ENCODE measurements at places on chromosomes 11 and 22.

DNA sequence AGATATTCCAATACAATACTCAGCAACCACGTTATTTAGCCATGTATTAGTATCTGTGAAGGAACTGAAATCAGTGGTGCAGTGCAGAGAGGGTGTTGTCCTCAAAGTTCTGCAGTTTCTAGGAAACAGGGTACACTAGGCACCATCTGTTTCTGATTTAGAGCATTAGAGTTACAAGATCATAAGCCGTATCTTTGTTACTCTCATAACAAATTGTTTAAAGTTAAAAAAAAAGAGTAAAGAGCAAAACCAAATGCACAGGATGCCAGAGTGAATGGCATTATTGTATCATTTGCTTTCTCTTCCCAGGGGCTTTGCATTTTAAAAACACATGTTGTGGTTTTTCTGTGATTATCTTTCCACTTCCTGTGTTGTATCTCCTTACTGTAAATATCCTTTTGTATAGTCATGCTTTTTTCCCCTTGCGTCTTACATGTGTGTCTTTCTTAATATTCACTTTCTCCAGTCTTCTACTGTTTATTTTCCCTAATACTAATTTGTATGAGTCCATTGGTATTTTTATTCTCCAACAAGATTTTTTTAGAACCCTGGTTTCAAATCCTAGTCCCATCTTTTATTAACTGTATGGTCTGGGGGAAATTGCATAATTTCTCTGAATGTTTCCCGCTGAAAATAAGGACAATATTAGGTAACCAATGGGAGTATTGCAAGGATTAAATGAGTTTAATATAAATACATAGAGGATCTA is 15.2 kb upstream of the NUP160 start:
- DNase-seq, result peak; percentile 67

DNA sequence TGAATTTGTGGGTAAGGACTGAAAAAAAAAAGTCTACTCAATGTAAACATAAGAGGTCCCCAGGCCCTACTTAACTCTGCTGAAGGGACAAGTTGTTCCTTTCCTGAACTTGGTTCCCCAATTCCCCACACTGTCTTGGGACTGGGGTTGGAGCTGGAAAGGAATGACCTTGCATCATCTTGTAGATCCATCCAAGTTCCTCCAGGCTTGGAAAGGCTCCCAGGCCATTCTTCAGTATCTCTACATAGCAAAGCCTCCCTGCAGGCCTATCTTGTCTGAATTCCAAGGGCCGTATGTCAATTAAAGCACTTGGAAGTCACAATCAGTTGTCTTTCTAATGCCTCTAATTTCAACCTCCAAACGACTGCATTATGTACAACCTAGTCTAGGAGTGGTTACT is 361.2 kb downstream of the TMEM135 start:
- no peak for DNase-seq

DNA sequence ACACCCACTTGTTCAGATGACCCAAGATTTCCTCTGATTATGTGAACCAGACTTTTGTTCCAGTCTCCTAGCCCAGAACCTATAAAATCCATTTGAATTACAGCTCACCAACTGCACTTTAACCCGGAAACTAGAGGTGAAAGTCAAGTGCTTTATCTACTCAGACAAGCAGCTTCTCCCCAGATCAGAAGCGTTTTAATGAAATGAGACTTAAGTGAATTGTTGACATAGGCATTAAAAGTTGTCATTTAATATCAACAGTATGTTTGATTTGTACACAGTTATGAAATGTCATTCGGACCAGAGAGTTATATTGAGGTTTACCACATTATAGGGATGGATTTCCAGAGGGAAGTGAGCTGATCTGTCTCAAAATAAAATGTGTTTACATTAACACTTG is 52.0 kb downstream of the CADM1 start:
- no peak for DNase-seq

- no peak for DNase-seq
These were observed 35.0 kb upstream of the TPBGL start for GRCh38 chr11:75205564-75206020.

GRCh38 chr11:129061492-129062230 is 119.0 kb upstream of the TP53AIP1 start:
- DNase-seq, result no peak

DNA sequence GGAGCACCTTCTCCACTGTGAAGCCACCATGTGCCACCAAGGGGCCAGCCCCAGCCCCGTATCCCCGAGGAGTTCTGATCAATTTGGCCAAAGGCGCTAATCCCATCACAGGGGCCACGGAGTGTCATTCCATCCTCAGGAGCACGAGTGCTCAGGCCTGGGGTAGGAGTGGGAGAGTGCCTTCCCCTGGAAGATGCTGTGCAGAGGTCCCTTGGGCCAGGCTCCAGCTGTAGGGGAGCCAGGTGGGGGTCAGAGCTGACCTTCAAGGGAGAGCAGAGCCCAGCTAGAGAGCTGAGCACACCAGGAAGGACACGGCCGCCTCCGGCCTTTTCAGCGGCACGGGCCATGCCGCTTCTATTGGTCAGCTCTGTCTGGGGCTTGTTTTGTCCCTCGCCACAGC is 1459.9 kb downstream of the BRD1 start:
- DNase-seq, result no peak

DNA sequence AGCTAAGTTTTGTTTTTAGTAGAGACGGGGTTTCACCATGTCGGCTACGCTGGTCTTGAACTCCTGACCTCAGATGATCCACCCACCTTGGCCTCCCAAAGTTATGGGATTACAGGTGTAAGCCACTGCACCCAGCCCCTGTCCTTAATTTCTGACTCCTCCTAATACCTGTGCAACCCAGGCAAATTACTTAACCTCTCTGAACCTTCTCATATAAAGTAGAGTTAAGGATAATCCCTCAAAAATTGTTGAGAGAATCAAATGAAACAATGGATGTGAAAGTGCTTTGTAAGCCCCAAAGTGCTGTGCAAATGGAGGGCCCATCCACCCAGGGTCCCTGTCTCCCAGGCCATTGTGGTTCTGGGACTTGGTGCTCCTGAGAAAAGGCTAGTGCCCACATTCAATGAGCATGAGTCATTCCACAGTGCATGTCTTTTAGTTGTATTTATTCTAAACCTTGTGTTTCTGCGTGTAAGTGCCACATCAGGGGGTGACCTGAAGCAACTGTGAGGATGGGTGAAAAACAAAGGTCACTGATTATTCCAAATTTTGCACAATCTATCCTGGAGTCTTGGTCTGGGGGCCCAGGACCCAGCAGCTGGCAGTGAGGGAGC is 61.4 kb upstream of the PTPRJ start:
- no peak for DNase-seq

DNA sequence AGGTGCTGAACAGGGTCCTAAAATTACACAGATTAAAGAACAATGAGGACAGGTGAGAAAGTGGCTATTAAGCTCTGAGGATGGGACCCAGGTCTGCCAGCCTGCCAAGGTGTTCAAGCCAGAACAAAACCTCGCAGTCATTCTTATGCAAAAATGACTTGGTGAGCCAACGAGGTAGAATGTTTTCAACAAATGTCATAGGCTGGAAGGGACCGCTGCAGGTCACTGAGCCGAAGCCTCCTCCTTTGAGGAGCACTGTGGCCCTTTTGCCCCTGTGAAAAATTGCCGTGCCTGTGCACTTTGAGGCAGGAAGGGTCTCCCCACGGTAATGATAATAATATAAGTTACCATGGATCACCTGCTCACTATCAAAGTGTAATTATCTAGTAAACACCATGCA is 216.2 kb downstream of the DSCAML1 start:
- DNase-seq, result no peak

GRCh38 chr22:49752598-49753091 is 75.0 kb downstream of the BRD1 start:
- DNase-seq, result no peak

DNA sequence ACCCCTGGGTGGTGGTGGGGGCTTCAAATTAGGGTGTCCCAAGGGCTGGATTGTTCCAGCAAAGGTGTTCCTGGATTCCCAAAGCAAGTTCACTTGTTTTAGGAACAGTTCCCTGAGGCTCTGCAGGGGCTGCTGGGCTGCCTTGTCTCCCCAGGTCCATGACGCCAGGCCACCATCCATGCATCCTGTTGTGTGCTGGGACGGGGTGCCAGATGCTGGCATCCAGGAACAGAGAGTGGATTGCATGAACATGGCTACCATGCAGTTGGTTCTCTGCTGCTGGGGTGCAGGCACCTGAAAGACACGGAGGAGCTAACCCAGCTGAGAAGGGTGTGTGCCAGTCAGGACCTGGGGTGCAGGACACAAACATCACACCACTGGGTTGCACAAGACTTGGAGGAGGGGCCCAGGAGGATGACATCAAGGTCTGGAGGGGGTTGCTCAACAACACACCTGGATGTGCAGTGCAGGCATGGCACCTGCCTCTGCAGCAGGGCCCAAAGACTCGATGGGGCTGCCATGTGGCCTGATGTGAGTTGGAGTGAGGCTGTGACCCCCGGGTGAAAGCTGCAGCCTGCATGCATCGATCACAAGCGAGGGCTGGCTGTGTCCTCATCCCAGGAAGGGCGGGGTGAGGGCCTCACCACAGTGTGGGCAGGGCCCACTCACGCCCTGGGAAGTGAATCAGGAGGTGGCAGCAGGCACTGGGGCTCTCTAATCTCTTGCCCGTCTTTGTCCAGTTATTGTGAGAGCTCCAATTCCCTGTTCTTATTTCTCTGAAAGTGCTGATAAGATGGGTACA is 74.0 kb upstream of the CLDN5 start:
- DNase-seq, result no peak

- no peak for DNase-seq
These were observed 276.1 kb downstream of the SBF2 start for GRCh38 chr11:10017911-10018310.

GRCh38 chr22:45450921-45451651 is 37.6 kb downstream of the RIBC2 start:
- DNase-seq, result no peak

DNA sequence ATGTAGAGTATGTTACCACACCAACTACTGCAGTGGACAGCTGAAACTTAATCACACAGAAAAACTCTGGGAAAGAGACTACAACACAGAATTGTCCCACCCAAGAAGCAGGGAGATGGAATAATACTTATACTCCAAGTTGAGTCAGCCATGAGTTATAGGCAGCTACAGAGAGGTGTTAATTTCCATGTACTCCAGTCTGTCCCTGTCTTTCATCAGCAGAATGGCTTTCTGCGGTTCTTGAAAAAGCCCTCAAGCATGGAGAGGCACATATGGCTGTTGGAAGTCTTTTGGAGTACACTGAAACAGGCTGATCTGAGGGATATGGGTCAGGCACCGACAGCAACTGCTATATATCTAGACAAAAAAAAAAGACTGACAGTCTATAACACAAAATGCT is 219.5 kb downstream of the DLG2 start:
- DNase-seq, result no peak

- peak; percentile 27 for DNase-seq
These were observed 28.6 kb downstream of the LRP5 start for GRCh38 chr11:68340784-68341556.

GRCh38 chr11:73124800-73125199 is 17.3 kb downstream of the FCHSD2 start:
- DNase-seq, result no peak

DNA sequence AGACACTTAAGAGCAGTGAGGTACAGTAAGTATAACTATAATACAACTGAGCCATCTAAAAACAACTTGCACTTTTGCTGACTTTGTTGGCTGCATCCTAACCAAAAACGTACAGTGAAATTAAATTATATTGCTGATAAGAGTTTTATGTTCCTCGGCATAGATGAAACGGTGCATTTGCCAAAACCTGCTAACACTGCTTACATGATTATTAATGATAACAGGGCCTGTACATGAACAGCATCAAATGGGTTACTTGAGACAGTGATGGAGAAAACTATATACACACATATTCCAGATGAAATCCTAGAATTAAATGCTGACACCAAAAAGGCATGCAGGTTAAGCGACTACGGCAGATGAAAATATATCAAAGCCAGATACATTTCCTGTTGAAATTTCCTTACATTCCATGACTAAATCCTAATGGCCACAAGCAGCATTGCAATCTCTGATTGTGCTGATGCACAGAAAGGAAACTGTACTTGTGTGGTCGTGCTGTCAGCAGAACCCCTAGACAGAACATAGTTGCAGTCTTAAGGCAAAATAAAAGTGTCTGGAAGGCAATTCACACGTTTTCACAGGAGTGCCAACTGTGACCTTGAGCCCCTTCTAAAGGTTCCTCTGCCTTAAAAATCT is 143.9 kb downstream of the CADM1 start:
- DNase-seq, result no peak

GRCh38 chr11:126754591-126755426 is 245.8 kb downstream of the KIRREL3 start:
- DNase-seq, result no peak

DNA sequence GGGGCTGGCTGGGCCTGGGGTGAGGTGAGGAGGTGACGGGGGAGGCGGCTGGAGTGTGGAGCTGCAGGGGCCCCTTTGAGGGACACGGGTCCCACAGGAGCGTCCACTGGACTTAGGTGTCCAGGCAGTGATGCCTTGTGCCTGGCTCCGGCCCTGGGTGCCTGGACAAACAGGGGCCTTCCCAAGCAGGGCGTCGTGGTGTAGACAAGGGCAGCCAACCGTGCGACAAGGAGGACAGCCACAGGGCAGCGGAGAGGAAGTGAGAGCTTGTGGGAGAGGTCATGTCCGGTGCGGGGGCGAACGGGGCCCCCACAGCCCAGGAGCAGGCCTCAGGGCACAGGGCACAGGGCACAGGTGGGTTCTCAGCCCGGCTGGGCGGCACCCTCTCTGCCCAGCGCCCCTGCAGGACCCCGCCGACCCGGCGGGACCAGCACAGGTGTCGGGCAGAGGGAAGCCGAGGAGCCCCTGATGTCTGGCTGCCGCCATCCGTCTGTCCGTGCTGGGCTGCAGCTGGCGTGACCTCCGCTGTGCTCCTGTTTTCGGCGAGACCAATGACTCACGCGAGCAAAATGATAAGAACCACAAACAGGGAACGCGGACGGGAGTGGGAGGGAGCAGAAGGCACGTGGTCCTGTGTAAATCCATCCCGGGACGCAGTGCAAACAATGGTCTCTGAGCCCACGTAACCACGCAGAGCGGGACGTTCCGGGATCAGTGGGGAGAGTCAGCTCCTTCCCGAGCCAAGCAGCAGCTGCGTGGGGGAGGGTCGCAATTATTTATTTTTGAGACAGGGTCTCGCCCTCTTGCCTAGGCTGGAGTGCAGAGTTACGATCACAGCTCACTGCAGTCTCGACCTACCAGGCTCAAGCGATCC is 49.1 kb upstream of the A4GALT start:
- DNase-seq, result no peak

DNA sequence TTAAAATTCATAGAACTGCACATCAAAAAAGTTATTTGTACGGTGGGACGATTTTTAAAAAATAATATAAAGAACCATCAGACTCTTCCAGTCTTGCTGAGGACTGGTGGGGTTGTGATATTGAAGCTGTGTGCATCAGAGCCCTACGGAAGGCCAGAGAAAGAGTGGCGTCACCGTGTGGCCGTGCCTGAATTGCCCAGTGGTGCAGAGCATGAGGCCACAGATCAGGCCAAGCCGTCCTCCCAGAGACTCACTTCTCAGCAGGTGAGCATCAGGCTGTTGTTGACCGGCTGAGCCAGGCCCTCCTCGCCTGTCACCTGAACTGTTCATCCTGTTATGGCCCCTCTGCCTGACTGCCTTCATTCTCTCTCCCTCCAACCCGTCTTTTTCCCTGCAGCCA is 1013.9 kb downstream of the TBC1D22A start:
- no peak for DNase-seq
